DMS79 treated with DMSO at 0.1 percent for 48 hours (cell line): ENCODE measurements at places on chromosomes 4 and X.

GRCh38 chrX:112874175-112874574 is 33.5 kb upstream of the AMOT start:
- DNase-seq: no peak

GRCh38 chrX:22060415-22061280 is 28.5 kb downstream of the PHEX start:
- DNase-seq: no peak

GRCh38 chr4:188976644-188977115 is 837.4 kb downstream of the TRIML1 start:
- DNase-seq: no peak

DNA sequence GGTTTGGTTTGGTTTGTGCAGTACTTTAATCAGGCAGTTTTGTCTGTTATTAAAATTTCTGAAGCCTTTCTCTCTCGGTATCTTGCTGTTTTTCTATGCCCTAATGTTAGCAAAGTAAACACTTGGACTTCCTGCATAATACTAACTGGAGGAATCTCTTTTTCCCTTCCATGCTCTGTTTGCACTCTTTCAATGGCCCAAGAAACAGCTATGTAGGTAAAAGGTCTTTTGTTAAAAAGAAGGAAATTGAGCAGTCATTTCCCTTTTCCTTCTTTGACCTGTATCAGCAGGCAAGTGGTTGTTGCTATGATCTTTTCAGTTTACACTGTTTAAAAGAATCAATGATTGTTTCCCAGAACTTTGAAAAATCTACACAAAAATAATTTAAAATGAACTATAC is 82.7 kb downstream of the CCSER1 start:
- DNase-seq: no peak

- DNase-seq: no peak
Observed at GRCh38 chr4:8411351-8412180, 29.0 kb downstream of the ACOX3 start.

GRCh38 chr4:38762560-38762959 is 20.2 kb downstream of the TLR10 start:
- no peak for DNase-seq

- no peak for DNase-seq
Observed at GRCh38 chr4:95250544-95251137, 298.1 kb downstream of the UNC5C start.

DNA sequence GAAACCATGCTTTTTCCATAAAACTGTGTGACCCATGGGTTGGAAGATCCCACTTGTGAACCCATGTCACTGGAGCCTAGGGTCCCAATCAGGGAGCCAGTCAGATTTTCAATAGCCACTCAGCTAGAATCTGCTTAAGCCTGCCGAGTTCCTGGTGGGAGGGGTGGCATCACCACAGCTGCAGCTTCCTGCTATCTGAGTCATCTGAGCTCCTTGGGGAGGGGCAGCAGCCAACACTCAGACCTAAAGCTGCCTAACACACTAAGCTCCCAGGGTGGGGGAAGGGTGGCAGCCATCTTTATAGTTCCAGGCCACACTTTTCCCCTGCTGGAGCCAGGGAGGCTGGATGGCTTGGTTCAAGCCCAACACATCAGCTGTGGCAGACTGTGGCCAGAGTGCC is 350.1 kb downstream of the C4orf33 start:
- DNase-seq: no peak

- DNase-seq: no peak
Observed at GRCh38 chr4:175935016-175935661, 123.1 kb upstream of the GPM6A start.

GRCh38 chrX:71621603-71622002 is 3.3 kb upstream of the CXCR3 start:
- no peak for DNase-seq

GRCh38 chr4:71639380-71639779 is 144.5 kb downstream of the GC start:
- DNase-seq: no peak

DNA sequence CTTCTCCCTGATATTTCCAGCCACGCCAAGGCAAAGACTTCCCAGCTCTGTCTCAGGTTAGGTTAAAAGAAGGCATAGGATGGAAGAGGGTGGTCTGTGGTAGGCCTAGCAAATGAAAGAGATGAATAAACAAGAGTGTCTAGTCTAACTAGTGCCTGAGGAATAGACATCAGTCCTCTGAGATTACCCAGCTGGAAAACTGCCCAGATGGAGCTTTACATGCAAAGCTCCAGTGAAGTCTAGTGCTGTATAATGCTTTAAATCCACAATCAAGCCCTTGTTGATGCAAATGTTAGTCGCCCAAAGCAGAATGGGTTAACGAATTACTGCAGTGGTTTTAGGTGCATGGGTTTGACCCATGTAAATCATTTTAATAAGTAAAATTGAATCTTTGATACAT is 24.8 kb upstream of the GUCY1B1 start:
- no peak for DNase-seq

GRCh38 chr4:153791746-153792617 is 3.1 kb upstream of the SFRP2 start:
- no peak for DNase-seq

DNA sequence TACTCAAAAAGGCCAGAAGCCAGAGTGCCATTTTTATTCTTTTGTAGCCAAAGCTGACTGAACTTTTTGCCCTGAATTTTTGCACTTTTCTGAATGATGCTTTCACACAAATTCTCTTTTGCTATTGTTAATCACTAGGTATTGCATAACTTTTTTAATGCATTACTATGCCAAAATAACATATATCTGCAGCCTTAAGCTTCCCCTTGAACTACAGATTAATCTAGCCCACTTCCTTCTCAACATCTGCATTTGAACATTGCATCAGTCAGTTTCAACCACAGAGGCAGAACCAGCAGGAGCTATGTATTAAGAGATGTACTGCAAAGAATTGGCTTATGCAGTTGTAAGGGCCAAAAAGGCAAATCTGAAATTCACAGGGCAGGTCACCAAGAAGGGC is 197.6 kb upstream of the GYPA start:
- no peak for DNase-seq

DNA sequence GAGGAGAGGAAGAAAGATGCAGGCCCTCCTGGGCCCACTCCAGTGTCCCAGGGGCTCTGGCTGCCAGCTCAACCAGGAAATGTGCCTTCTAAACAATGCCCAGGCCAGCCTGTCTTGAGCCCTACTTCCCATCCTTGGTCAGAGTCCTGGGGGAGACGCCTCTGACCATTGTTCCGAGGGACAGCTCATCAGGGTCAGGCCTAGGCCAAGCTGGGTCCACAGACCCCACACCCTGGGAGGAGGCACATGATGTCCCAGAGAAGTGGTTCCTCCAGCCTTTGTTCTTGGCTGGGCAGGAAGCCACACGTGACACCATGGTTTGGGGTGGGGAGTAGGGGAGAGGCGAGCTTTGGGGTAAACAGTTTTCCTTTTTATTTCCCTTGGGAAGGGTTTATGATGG is 102.5 kb downstream of the EFNB1 start:
- DNase-seq: no peak

DNA sequence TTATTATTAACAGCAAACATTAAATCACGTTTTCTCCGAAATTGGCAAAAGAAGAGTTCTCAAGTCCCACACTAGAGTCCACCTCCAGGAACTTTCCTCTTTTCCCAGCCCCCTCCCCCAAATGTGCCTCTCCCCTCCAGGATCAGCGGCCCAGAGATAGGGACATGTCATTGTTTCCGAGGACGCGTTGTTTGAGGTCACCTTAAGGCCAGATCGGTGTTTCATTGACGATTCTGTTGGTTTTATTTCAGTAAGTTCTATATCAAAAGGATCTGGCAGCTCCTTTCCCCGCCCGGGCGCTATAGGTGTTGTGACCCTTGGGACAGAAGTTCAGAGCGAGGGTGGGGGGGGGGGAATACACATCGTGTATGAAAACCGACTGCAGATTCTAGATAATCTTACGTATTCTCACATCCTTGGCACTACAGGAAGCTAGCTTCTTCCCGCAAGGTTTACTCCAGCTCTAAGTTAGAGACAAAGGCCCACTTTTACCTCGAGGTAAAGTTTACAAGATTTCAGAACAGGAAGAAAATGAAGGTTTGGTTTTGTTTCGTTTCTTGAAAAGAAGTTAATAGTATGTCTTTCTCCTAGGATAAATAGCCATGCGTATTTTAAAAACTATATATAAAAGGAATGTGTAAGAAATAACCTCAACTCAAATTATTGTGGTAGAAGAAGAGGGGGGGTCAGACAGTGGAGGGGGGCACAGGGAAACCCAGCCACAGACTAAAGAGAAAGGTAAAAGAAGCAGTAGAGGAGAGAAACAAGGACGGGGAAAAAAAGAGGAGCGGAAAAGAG is 739 bp upstream of the MSX1 start:
- no peak for DNase-seq

GRCh38 chr4:52260514-52261210 is 209.6 kb downstream of the SPATA18 start:
- no peak for DNase-seq

- no peak for DNase-seq
Observed at GRCh38 chr4:83793481-83793880, 257.6 kb downstream of the GPAT3 start.

- DNase-seq: no peak
Observed at GRCh38 chrX:45760187-45760742, 559.6 kb upstream of the DIPK2B start.

- DNase-seq: no peak
Observed at GRCh38 chr4:138751309-138751708, 264.3 kb upstream of the NOCT start.

DNA sequence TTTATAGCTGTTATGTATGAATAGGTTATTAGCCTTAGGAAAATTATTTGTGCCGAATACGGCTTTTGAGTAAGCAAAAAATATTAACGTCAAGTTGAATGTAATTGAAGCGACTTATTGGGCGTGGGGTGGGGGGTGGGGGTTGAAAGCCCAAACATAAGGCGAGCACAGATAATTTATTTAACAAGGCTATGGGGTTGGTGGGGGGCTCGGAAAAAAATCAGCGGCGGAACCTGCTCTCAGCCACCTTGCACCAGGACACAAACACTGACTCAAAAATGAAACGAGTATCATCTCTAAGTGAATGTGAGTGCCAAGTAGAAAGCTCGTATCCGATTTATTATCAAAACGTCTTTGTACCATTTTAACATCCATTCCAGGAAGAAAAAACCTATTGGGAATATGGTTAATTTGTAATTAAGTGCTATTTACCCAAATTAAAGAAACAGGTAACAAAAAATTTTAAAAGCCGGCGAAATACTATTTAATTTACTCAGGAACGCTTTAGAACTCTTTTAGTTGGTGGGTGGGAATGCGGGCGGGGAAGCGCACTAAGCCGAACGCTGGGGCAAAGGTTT is 902 bp upstream of the LARP1B start:
- peak; percentile 24 for DNase-seq

DNA sequence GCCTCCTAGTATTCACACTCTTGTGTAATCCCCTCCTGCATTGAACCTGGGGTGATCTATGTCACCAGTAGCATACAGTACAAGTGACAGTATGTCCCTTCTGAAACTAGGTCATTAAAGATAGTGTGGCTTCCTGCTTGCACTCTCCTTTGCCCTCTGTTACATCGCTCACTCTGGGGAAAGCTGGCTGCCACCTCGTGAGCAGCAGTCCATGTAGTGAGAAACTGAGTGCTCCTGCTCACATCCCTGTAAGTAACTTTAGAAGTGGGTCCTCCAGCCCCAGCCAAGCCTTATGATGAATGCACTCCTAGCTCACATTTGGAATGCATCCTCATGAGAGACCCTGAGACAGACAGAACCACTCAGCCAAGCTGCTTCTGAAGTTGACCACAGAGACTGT is 89.8 kb upstream of the TNIP3 start:
- no peak for DNase-seq

DNA sequence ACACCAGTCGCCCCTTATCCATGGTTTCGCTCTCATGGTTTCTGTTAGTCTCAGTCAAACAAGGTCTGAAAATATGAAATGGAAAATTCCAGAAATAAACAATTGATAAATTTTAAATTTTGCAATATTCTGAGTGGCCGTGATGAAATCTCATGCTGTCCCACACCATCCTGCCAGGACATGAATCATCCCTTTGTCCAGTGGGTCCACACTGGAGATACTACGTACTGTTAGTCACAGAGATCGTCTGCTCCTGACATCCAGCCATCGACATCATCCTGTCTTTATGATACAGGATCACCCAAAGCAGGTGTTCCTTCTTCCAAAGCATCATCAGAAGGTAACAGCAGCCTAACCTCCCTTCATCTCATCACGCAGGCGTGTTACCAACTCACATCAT is 76.5 kb upstream of the MSX1 start:
- DNase-seq: no peak

DNA sequence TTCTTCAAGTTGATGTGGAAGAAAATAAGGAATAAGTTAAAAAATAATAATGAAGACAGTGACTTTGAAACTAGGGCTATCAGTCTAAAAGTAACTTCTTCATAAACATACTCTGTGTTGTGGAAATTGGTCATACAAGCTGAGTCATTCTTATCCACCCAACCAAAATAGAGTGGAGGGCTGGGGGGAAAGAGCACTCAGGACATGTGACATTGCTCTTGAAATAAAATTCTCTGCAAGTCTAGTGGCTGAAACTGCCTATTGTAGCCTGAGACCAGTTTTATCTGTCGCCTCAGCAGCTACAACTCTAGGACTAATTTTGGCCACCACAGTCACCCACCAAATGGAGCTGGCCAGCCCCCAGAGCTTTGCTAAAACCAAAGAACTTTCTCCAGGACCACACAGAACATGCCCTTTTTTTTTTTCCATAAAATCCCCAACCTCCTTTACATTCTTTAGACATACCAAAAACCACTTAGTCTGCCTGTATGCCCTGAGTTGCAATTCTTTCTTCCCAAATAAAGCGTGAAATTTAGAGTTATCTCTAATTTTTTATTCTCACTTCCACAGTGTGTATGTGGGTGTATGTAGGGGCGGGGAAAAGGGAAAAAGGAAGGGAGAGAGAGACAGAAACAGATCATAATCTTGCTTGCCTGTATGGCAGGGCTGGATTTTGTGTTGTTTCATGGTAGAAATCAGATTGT is 23.0 kb upstream of the SLC25A4 start:
- no peak for DNase-seq

DNA sequence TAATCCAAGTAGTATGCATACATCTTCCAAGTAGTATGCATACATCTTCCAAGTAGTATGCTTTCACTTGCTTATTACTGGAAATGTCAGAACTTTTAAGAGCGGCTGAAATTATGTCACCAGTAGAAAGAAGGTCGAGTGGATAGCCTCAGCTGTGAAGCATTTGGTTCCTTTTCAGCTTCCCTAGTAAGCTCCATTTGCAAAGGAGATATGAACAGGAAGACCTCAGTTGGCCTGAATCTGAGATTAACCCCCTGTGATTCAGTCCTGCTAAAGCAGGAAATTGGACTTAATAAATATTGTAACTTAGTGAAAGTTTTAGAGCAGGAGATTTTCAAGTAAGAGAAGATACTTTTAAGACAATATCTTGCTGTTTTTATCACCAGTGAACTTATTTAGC is 48.1 kb downstream of the PCDH7 start:
- DNase-seq: no peak

DNA sequence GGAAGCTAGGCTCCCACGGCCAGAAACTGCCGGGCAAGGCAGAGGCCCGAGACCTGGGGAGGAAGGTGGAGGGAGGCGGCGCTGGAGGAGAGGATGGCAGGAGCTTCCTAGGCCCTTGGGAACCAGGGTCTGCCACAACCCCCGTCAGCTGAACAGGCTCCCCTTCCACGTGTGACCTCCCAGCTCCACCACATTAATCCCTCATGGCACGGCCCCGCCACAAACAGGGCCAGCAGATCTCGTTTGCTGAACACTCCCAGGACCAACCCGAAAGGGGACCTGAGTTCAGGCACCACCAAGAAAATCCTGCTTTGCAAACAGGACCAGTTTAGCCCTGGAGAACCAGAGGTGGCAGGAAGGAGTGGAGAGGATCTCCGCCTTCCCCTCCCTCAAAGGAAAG is 62.7 kb downstream of the FHDC1 start:
- DNase-seq: no peak

GRCh38 chr4:11593576-11594116 is 165.0 kb upstream of the HS3ST1 start:
- no peak for DNase-seq
